Mammary microvascular endothelial cell (primary cell): ENCODE measurements at places on chromosomes 12 and 14. TPM values are rescaled to one million over a fixed set of nuclear protein-coding genes. Genes with fewer than 3 reads are reported as not detected.

TAS2R13 gene
- 0.07 and 0.10 TPM in 2 replicates for total RNA-seq

TPH2 gene
- 0.20 TPM in 1 of 2 replicates, not detected in the other for total RNA-seq

AKAP5 gene
- 0.07 and 0.34 TPM in 2 replicates for total RNA-seq

ERP27 gene
- 0.73 and 2.1 TPM in 2 replicates for total RNA-seq

HSPB8 gene
- 19.1 and 19.4 TPM in 2 replicates for total RNA-seq

AQP6 gene
- total RNA-seq = not detected in 2 replicates

FAM186B gene
- total RNA-seq = not detected in 2 replicates

SLC25A47 gene
- total RNA-seq = not detected in 2 replicates

PIWIL1 gene
- not detected in 2 replicates for total RNA-seq

DDX47 gene
- total RNA-seq = 77.3 and 82.4 TPM in 2 replicates

KLHDC1 gene
- 0.84 and 1.00 TPM in 2 replicates for total RNA-seq

NCOR2 gene
- total RNA-seq = 34.1 and 57.0 TPM in 2 replicates

PTPRB gene
- 53.5 and 63.4 TPM in 2 replicates for total RNA-seq

BDKRB2 gene
- total RNA-seq = 1.9 and 2.0 TPM in 2 replicates

MMAB gene
- 49.3 and 58.4 TPM in 2 replicates for total RNA-seq

GOLGA5 gene
- total RNA-seq = 25.4 and 32.9 TPM in 2 replicates

FAM161B gene
- 1.5 and 1.7 TPM in 2 replicates for total RNA-seq

PPP1CC gene
- total RNA-seq = 138 and 139 TPM in 2 replicates

PLCZ1 gene
- total RNA-seq = not detected in 2 replicates

RFLNA gene
- total RNA-seq = not detected in 2 replicates

ANO2 gene
- total RNA-seq = 9.2 and 13.5 TPM in 2 replicates

TSPAN19 gene
- total RNA-seq = not detected in 2 replicates

EXOC3L4 gene
- not detected in 2 replicates for total RNA-seq

PZP gene
- 0.05 and 0.20 TPM in 2 replicates for total RNA-seq

C12orf50 gene
- not detected in 2 replicates for total RNA-seq

SH2B3 gene
- 126 and 135 TPM in 2 replicates for total RNA-seq

OVCH1 gene
- not detected in 2 replicates for total RNA-seq

CTSG gene
- not detected in 2 replicates for total RNA-seq

FSCB gene
- total RNA-seq = not detected in 2 replicates

TMX1 gene
- 49.4 and 53.3 TPM in 2 replicates for total RNA-seq

FOXG1 gene
- total RNA-seq = under 0.01 TPM in 1 of 2 replicates, not detected in the other

KCNK10 gene
- not detected in 2 replicates for total RNA-seq

FAM216A gene
- total RNA-seq = 14.5 and 17.0 TPM in 2 replicates

KLRC1 gene
- total RNA-seq = not detected in 2 replicates

KIF26A gene
- total RNA-seq = 7.3 and 9.4 TPM in 2 replicates

CCDC77 gene
- 6.1 and 8.9 TPM in 2 replicates for total RNA-seq

INSM2 gene
- not detected in 2 replicates for total RNA-seq

ZDHHC22 gene
- total RNA-seq = not detected in 2 replicates

CISTR gene
- total RNA-seq = not detected in 2 replicates

MYO1H gene
- not detected in 2 replicates for total RNA-seq

SYNDIG1L gene
- total RNA-seq = not detected in 2 replicates

MGAT4C gene
- not detected in 2 replicates for total RNA-seq

TMEM233 gene
- total RNA-seq = 0.40 and 1.4 TPM in 2 replicates

TAS2R20 gene
- total RNA-seq = 0.10 and 0.13 TPM in 2 replicates

PTPRO gene
- total RNA-seq = 0.10 TPM in 1 of 2 replicates, not detected in the other

BRF1 gene
- 28.6 and 37.2 TPM in 2 replicates for total RNA-seq

AGAP2 gene
- 0.07 and 0.25 TPM in 2 replicates for total RNA-seq

KRT71 gene
- under 0.01 TPM in 1 of 2 replicates, not detected in the other for total RNA-seq

SIX6 gene
- total RNA-seq = not detected in 2 replicates

TM7SF3 gene
- 57.8 and 79.5 TPM in 2 replicates for total RNA-seq

IFI27L1 gene
- 12.1 and 24.4 TPM in 2 replicates for total RNA-seq

HPD gene
- total RNA-seq = not detected in 2 replicates

SOAT2 gene
- not detected in 2 replicates for total RNA-seq

KRT3 gene
- not detected in 2 replicates for total RNA-seq
